ENCODE measurements at places on chromosomes 3 and 15.

DNA sequence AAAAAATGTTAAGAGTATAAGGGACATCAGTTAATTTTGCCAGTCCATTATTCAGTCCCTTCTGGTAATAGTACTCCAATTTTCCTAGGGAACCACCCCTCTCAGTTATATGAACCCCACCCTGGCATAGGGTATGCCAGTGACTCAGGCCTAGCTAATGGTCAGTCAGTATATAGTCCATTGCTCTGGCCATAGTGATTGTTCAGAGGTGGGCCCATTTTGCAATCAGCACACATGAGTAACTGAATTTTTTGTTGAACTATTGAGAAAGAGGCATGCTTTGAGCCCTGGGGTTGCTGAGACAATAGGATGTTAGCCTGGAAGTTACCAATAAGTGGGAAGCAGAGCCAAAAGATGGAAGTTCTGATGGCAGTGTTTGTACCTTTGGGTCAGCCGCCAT is 4.1 kb downstream of the LRCH3 start:
- DNase-seq = no peak

DNA sequence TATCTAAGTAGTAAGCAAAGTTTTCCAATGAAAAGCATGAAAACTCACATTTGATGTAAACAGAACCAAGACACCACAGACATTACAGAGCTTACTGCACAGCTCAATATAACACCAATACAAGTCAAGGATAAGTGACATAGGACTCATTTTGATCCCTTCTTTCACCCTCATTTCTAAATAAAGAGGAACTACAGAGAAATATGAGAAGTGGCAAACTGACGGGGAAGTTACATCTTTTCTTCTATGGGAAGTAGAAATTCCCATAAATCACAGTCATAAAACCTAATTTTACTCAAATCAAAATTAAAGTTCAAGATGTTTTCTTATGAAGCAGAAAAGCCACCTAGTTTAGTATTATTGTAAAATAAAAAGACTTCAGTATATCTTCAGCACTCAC is 3.8 kb downstream of the ATG3 start:
- no peak for DNase-seq

GRCh38 chr3:123759871-123760270 is 124.3 kb downstream of the MYLK start:
- no peak for DNase-seq

- DNase-seq = peak; percentile 90
Observed at GRCh38 chr3:193903966-193904365, 232.0 kb upstream of the HES1 start.

DNA sequence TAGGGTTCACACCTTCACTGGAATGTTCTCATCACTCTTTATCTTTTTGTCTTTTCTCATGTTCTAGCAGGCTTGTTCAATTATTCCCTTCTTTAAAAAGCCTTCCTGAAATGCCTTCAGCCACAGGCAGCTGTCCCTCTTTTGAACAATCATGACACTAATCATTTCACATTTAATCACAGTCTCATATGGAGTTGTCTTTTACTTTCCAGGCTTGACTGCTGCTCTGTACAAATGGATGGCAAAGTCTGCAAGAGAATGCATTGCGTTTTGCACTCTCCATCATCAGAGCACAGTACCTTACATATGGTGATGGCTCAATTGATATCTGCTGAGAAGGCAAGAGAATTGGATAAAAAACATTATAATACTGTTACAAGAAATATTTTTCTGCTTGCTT is 529.8 kb downstream of the DIPK2A start:
- DNase-seq = no peak

DNA sequence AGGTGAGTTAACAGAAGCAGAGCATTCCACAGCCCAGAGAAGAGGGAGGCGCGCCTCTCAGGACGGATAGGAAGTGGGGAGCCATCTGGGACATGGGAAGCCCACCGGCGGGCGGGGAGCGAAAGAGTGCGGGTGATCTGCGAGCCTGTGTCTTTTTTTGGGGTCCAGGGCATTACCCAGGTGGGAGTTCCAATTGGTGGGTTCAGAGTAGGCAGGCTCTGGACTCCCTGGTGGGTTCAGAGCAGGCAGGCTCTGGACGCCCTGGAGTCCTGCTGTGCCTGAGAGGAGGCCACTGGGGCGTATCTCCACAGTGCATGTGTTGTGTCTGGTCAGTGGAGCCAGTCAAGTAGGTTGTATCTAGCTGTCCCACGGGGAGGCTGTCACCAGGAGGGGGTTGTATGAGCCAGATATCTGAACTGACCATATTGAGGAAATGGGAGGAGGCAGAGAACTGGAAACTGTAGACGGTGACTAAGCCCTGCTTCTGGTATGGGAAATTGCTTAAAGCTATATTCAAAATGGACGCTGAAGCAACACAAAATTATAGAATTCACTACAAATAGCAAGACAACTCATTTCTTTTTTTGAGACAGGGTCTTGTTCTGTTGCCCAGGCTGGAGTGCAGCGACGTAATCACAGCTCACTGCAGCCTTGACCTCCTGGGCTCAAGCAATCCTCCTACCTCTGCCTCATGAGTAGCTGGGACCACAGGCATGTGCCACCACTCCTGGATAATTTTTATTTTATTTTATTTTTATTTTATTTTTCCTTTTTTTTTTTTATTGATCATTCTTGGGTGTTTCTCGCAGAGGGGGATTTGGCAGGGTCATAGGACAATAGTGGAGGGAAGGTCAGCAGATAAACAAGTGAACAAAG is 34.5 kb upstream of the CHST2 start:
- no peak for DNase-seq

- DNase-seq = no peak
Observed at GRCh38 chr3:55160241-55160983, 232.6 kb upstream of the LRTM1 start.

DNA sequence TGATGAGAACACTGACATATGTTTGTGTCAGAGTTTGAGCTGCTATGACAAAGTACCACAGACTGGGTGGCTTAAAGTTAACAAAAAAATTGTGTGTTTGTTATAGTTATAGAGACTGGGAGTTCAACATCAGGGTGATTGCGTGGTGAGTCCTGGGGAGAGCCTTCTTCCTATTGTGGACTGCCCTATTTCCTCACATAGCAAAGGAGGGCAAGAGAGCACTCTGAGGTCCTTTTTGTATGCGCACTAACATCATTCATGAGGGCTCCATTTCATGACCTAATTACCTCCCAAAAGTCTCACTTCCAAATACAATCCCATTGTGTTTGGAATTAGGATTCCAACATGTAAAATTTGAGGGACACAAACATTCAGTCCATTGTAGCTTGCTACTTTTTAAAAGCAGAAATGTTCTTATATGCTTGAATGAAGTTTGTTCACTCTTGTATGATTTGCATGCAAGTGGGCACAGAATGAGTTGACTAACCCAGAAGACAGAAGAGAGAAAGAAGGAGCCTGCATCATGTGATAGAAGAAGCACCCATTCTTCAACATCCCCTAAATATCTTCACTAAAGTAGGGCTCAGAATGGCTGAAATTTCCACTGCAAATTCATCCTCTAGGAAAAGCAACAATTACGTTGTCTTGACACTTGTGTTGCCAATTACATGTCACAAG is 18.9 kb upstream of the ALCAM start:
- no peak for DNase-seq

GRCh38 chr15:61974759-61975158 is 85.5 kb downstream of the VPS13C start:
- peak; percentile 83 for DNase-seq

DNA sequence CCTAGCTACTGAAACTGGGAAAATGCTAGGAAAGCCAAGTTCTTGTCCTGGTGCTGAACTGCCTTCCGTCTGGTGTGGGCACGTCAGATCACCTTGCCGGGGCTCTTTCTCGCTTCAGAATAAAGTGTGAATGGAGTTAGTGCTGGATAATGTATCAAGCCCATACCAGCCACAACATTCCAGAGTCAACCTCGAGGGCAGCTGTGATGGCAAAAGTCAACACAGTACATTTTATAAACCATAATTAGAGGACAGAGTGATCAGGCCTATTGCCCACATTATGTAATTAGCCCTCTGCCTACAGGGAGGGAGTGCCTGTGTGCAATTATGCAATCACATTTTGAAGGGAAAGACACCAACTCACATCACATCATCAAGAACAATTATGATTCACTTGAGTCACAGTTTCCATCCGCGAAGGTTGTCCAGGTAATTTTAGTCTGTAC is 165.2 kb downstream of the RORA start:
- no peak for DNase-seq

DNA sequence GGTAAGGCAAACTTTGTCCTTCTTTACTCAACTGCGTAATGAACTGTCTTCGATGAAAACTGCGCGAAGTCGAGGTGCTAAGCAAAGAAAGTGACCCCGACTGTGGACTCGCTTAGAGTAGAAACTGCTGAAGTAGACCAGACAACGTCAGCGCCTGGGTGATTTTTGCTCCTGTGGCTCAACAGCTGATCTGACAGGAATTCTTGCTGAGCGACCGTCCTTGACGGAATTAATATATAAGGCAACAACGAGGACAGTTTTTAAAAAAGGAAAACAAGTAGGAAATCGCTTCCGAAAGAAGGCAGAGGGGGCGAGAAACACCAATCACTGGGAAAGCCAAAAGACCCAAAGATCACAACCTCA is 541 bp downstream of the RPS27L start:
- DNase-seq = peak; percentile 48

DNA sequence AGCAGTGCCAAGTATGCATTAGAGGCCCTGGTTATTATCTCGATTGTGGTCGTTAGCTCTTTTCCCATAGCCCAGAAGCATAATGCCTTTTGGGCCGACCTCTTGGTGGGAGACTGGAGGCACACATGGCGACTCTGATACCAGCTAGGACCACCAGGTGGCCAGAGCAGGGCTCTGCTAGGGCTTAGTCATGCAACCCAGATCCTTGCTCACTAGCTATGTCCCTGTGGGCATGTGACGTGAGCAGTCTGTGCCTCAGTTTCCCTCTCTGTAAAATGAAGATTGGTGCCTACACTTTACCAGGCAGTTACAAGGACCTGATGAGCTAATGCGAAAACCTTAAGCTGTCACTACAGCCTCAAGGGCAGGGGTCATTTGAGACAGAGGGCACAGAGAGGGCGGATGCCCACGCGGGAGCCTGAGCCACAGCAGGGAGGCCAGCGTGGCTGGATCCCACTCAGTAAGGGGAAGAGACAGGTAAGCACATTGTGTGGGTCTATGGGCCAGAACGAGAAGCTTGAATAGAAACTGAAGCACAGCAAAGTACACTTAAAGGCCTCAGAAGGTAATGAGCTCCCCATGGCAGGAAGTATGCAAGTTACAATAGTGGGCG is 8.8 kb downstream of the KLF15 start:
- DNase-seq = peak; percentile 46

- peak; percentile 31 for DNase-seq
Observed at GRCh38 chr3:63791974-63792373, 27.1 kb upstream of the C3orf49 start.

GRCh38 chr3:82194870-82195269 is 433.4 kb upstream of the GBE1 start:
- DNase-seq = no peak

DNA sequence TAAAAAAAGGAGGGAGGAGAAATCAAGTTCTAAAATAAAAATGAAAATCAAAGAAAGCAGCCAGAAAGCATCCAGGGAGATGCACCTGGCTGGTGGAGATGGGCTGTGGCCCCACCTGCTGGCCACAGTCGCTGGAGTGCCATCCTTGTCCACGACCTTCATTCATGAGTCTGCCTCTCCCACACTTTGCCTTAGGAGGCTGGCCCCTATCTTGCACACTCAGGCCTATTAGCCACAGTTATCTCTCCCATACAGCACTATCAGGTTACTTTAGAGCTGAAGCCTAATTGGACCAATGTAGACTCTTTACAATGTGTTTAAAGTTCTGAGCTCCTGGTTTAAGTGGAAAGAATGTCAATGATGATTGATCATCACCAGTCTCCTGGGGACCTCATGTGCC is 392.0 kb upstream of the RORA start:
- peak; percentile 83 for DNase-seq

DNA sequence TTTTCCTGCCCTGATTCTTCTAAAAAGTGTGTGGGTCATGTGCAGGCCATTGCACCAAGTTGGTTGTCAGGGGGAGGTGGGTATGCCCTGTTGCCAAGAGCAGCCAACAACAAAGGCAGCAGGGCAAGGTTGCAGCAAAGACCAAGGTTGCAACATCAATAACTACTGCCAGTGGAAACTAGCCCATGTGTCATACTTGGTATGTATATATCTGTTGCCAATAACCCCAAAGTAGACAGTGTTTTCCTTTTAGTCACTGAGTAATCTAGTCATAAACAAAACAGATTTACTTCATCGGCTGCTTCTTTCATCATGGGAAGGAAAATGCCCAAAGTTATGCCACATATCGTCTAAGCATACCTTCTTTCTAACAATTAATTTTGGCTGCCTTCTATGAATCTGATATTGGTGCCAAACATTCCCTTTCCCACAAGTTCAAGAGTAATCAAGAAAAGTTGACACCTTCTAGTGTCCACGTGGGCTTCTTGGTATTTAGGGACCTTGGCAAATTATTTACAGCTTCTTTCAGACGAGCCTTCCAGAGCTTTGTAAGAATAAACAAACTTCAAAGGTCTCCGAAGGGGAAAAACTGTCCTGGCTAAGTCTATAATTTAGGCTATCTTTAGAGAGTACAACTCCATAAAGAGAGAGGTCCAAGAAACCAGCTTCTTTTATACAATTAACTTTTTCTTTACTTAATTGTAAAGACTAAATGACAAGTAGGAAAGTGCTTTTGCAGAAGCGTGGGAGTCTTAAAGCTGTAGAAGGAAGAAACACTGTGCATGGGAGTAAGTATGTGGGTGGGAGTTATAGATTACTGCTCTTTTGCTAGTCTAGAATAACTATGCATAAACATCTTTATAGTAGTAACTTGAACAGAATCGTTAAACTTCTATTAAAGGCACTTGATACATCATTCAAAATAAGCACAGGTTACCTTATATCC is 10.0 kb upstream of the MBNL1 start:
- no peak for DNase-seq

- peak; percentile 49 for DNase-seq
Observed at GRCh38 chr15:50229336-50229735, 36.2 kb downstream of the HDC start.

- no peak for DNase-seq
Observed at GRCh38 chr3:138578961-138579574, 15.0 kb downstream of the CEP70 start.

GRCh38 chr3:60364475-60364874 is 886.8 kb downstream of the FHIT start:
- DNase-seq = no peak

GRCh38 chr3:153970741-153971347 is 150.3 kb upstream of the ARHGEF26 start:
- peak; percentile 84 for DNase-seq

- no peak for DNase-seq
Observed at GRCh38 chr3:16067837-16068471, 106.5 kb upstream of the GALNT15 start.

DNA sequence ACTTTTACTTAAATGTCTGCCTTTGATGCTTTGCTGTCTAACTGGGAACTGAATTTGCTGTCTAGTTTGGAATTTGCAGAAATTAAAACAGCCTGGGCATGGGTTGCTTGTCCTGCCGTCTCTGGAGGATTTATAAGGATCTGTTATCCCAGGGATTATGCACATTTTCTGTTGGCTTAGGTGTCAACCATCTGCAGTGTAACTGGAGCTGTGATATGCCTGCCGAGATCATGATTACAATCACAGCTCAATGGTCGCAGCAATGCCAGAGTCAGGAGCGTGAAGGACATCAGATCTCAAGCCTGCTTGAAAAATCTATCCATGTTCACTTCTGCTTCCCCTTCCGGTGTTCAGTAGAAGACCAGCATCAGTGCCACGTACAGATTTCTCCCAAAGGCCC is 41.8 kb upstream of the SETMAR start:
- DNase-seq = peak; percentile 85

GRCh38 chr3:40185029-40185695 is 124.3 kb upstream of the EIF1B start:
- no peak for DNase-seq

Data from NCI-H82 (cell line).